Activated T-cell treated with anti-CD3 and anti-CD28 coated beads for 4 hours (primary cell): ENCODE measurements at places on chromosomes 3 and 15.

DNA sequence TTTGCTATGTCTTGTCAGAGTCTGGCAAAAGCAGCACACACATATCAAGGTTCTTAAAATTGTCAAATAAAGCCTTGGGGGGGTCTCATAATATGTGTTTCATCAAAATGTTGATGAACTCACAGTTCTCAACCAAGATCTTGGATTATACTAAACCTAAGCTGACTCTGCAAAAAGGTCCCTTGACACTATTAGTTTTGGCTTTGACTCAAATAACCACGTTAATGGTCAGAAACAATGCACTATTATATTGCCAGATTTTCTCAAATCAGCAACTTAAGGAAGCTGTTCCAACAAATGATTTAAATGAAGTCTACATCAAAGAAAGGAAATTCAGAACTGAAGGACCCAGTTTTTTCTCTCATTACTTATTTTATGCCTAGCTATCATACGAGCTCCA lies 1063.9 kb downstream of the ROBO1 start:
- no peak for DNase-seq

- no peak for DNase-seq
Observed at GRCh38 chr3:194364652-194365434, 4.7 kb downstream of the LRRC15 start.

DNA sequence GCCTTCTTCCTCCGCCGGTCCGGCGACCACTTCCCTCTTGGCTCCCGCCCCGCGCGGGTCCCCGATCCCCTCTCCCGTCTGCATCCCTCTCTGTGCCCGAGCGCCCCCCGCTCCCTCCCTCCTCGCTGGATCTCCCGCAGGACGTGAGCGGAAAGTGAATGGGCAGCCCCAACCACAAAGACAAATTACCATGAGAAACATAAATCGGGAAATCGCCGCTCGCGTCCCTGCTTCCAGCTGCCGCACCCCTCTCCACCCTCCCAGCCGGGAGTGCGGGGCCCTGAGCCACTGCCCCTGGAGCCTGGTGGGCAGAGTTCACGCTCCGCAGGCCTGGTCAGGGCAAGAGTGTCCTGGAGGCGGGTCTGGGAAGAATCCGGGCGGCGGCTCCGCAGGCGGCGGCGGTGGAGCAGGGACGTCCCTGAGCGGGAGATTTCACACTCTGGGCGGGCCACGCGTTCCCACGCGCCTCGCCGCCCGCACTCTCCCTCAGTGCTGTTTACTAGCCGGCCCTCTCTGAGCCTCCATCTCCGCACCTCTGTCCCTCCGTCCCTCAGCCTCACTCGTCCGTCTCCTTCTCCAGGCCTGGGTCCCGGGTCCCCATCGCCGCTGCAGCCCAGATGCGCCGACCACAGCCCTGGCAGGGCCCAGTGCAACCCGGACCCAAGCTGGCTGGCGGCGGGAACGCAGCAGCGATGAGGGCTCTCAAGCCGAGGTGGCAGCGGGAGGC lies 835 bp downstream of the SEMA5B start:
- DNase-seq = no peak

DNA sequence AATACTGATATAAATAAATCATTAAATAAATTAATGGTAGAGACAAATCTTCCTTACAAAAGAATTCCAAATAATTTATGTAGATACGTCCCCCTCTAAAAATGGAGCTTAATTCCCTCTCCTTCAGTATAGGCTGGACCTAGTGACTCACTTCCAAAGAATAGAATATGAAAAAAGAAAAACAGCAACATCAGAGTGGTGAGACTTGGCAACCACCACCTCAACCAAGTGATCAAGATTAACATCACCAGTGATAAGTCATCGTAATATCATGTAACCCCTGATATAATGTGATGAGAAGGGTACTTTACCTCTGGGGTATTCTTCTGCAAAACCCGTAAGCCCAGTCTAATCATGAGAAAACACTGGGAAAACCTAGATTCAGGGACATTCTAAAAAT lies 13.4 kb downstream of the GOLGB1 start:
- no peak for DNase-seq

- DNase-seq = no peak
Observed at GRCh38 chr3:163879172-163879571, 1199.1 kb downstream of the SI start.

DNA sequence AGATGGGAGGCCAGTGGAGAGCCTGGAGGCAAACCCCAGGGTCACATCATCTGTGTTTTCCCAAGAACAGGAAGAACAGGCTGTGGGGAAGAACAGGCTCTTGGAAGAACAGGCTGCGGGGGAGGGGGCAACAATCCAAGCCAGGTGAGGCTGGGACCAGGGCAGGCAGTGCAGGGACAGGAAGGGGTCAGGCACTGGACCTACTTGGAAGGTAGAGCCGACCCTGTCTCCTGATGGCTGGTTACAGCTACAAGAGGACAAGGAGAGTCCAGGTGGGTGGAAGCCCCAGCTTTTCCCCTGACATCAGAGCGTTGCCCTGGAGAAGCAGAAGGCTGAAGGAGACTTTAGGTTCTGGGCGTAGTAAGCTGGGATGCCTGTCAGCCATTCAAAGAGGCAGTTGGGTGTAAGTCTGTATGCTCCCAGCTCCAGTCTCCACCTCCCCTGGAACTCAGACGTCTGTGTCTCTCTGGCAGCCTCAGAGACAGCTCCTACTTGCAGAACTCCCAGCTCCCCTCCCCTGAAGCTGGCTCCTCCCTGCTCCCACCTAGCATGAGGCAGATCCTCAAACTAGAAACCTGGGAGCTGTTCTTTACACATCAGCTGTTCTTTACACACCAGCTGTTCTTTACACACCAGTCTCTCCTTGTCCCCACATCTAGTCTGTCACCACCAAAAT lies 130.9 kb downstream of the DNAJB8 start:
- DNase-seq = no peak

DNA sequence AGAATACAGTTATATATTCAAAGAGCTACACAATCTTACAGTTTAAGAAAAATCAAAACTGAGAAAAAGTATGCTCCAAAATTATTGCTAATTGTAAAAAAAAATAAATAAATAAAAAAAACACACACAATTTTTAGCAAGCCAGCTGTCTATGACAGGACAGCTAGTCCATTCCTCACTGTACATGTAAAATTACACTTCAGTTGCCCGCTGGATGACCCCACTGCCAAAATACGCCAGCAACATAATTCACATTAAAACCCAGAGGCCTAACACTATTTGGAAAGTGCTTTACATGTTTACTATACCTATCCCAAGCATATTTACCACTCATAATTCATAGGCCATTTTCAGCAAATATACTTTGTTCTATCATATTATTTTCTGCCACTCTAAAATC lies 5.8 kb downstream of the MYO9A start:
- no peak for DNase-seq

DNA sequence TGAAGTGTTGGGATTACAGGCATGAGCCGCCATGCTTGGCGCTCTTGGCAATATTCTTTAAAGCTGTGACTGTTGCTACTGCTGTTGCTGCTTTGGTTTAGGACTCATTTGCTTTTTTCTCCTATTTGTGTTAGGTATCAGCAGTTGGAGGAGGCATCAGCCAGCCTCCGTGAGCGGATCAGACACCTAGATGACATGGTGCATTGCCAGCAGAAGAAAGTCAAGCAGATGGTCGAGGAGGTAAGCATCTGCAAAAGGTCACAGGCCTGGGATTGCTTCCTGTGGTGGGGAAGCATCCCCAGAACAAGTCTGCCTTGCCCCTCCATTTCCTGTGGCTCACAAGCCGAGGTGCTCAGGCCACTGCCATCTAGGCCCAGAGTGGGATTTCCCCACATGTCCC lies 47.6 kb downstream of the MYZAP start:
- no peak for DNase-seq

- DNase-seq = no peak
Observed at GRCh38 chr3:192174283-192174682, 553.1 kb downstream of the FGF12 start.

DNA sequence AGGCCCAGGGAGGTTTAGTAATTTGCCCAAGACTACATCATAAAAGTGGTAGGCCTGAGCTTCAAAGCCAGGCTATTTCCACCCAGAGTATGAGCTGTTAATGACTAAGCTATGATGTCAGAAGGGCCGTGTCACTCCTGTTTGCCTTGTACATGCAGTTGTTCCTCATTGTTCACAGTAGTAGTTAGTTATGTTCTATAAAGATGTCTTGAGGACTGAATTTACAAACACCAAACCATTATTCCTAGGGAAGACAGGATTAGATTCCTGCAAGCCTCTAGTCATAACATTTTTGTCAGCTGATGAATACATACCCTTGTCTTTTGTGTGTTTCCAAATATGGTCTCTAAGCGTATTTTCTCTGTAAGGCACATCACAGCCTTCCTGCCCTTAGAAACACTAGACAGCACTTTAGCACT lies 20.9 kb upstream of the LARS2 start:
- no peak for DNase-seq

GRCh38 chr3:123779655-123780231 lies 104.4 kb downstream of the MYLK start:
- DNase-seq = no peak

DNA sequence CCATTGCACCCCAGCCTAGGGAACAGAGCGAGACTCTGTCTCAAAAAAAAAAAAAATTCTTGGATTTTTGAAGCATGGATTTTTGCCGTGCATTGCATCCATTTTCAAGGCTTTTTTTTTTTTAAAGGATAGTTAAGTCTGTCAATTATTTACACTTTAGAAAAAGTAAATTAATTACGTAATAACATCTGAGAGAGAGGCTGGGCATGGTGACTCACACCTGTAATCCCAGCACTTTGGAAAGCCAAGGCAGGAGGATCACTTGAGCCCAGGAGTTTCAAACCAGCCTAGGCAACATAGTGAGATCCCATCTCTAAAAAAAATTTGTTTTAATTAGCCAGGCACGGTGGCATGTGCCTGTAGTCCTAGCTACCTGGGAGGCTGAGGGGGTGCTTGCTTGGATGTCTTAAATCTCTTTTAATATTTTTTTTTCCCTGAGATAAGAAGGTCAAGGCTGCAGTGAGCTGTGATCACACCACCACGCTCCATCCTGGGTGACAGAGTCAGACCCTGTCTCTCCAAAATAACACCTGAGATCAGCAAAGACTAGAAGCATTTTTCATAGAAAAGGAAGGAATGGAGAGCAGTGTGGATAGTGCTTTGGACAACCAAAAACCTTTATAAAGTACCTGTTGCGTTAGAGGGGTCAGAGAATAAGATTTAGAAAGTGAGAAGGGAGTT lies 6.8 kb upstream of the SENP7 start:
- no peak for DNase-seq

- DNase-seq = no peak
Observed at GRCh38 chr3:50433954-50434353, 69.5 kb downstream of the CACNA2D2 start.

- DNase-seq = no peak
Observed at GRCh38 chr15:39184701-39185390, 396.0 kb upstream of the THBS1 start.

GRCh38 chr3:194440756-194441155 lies 41.7 kb upstream of the GP5 start:
- no peak for DNase-seq

DNA sequence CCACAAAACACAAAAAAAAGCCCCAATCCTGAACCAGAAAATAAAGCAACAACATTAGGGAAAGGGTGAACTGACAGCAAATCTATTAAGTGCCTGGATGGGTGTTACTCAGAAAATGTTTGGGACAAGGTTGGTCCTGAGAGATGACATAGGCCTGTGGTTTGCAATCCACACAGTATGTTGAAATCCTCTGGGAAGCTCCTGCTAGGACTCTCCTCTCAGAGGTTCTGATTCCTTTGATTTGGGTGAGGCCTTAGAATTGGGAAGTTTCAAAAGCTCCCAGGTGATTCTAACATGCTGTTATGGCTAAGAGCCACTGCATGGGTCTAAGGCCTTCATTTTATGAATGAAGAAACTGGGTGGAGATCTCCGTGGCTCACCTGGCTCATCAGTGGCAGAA lies 18.4 kb downstream of the CLDN1 start:
- no peak for DNase-seq

DNA sequence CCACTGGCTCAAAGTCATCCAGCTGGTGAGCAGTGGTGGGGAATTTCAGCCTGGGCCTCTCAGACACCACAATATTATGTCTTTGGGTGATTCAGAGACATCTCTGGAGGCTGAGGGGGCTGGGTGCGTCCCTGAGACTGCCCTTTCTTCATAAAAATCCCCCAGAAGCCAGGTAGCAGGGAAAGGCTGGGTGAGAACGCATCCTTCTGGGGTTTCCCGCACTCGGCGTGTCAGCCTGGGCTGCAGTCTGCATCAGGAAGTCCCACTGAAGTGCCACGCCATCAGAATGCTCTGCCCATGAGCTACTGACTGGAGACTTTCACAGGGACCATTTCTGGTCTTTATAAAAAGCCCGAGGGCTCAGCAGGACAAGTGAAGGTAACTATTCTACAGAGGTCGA lies 148.8 kb upstream of the SLC6A11 start:
- DNase-seq = no peak

GRCh38 chr3:170499562-170500156 lies 81.0 kb downstream of the CLDN11 start:
- DNase-seq = no peak

GRCh38 chr3:37668818-37669610 lies 192.7 kb upstream of the CTDSPL start:
- DNase-seq = no peak

DNA sequence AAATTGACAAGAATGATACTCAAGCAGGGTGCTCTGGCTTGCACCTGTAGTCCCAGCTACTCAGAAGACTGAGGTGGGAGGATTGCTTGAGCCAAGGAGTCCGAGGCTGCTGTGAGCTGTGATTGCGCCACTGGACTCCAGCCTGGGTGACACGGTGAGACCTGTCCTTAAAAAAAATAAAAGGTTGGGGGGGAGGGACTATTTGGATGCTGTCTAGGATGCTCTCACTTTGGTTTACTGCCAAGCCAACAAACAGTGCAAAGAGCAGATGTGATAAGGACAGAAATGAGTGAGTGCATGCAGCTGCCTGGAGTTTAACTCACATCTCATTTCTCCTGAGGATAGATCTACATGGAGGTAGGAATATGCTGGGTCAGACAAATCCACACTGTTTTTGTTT lies 130.0 kb downstream of the FRMD4B start:
- no peak for DNase-seq

GRCh38 chr3:12002912-12003311 lies 1.3 kb upstream of the SYN2 start:
- no peak for DNase-seq

DNA sequence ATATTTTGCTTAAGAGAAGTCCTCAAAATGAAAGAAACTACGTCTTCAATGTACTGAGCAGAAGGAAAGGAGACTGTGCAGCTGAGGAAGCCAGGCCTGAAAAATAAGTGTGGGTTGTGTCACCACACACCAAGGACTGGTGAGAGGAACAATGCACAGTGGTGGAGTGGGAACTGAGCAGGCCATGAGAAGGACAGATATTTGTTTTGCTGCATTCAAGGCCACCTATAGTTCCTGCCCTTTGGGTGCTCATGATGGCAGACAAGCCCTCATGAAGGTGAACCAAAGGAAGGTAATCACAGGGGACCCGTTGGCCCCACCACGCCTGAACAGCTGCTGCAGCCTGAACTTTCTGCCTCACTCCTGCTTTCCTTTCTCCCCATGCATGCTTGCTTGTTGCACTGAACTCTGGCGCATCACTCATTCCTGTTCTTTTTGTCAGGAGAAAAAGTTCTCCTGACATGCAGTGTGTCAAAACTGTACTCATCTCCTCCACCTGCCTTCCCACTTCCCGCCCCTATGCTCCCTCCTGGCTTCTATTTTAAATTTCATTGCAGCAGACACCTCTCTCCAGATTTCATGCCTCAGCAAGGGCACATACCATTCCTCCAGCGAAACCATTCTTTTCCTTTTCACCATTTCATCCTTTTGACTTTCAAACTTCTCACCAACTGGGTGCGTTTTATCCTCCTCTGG lies 2.2 kb upstream of the RNF7 start:
- no peak for DNase-seq
